ENCODE measurements at places on chromosomes 1 and 21.

- DNase-seq = no peak
Observed at GRCh38 chr1:53544728-53545515, 85.7 kb downstream of the DMRTB1 start.

GRCh38 chr1:167360120-167360519 lies 139.4 kb downstream of the POU2F1 start:
- no peak for DNase-seq

DNA sequence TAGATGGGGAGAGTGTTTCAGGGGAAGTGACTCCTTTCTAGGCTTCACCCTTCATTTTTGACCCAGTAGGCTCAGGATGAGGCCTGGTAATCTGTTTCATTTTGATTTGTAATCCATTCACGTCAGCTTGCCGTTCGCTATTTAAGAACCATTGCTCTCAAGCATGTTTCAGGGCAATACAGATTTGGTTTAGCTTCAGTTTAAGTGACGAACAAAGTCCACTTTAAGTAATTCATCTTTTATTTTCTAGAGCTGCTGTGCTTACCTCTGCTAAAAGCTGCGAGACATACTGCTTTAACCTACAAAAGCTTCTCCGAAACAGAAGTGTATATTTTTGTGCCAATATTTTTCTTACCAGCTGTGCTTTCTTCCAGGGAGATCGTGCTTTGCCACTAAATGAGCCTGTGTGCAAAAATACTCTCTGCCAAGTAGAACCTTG lies 8.9 kb upstream of the FMO3 start:
- DNase-seq = no peak

- no peak for DNase-seq
Observed at GRCh38 chr1:15303935-15304334, 56.9 kb downstream of the FHAD1 start.

- DNase-seq = peak; percentile 83
Observed at GRCh38 chr1:234603221-234604204, 6.5 kb downstream of the IRF2BP2 start.

- no peak for DNase-seq
Observed at GRCh38 chr1:51799372-51799771, 79.2 kb downstream of the NRDC start.

DNA sequence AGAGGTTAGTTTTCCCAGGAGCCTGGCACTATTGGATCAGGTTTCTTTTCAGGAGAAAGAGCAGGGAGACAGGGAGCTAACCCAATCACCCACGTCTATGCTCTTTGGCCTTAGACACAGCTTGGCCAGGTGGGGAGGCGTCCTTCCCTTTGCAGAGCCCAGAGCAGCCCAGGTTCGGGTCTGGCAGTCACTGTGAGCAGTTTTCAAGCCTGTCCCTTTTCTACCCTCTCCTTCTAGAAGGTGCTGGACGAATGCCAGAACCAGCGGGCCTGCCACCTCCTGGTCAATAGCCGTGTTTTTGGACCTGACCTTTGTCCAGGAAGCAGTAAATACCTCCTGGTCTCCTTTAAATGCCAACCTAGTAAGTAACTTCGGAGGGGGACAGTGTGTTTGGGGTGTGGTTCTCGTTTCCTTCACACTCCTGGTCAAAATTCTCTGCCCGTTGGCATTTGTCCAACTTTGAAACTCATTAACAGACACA lies 44.9 kb downstream of the EVA1C start:
- DNase-seq = peak; percentile 36

DNA sequence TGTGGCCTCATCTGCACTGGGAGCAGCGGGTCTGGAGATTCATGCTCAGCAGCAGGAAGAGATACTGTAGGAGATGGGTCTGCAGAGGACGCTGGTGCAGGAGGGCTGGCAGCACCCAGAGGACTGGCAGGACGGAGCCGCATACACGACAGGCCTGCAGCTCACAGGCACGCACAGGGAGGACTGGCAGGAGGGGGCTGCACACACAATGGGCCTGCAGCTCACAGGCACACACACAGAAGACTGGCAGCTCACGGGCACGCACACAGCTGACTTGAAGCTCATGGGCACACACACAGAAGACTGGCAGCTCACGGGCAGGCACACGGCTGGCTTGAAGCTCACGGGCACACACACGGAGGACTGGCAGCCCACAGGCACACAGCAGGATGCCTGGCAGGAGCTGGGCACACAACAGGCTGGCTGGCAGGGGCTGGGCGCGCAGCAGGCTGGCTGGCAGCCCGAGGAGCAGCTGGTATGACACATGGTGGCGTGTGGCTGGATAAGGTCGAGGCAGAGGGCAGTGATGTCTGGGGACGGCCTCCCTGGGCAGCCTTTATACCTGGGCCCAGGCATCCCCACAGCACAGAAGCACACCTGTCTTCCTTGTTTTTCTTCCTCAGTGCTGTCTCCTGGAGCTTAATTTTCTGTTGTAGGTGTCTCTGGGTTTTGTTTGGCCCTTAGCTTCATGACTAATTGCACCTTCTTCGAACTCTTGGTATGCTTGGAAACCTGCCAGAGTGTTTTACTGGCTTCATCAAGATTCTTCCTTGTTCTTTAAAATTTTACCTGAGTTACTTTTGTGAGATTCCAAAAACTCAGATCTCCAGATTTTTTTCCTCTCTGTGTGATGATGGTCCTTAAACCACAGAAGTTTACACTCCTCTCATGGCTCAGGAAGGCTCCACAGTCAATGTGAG lies at the start of gene KRTAP12-2:
Gene KRTAP12-2, minus strand, starts transcription at position 527 of the 920 bp plus-strand sequence. Its CDS starts 41 bp downstream, at position 486.
- DNase-seq = peak; percentile 55

DNA sequence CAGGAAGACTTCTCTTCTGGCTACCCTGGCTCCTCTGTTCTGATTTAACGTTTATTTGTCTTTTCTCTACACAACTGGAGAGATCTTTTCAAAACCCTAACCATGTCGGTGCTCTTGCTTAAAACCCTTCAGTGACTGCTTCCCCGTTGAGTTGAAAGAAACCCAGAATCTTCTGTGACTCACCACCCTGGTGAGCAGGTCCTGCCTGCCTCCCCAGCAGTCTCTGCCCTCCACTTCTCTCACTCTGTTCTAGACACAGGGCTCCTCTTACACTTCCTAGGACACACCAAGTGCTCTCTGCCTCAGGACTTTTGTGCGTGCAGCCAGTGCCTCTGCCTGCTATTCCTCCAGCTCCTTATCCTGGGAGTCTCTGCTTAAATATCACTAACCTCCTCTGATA lies 131.4 kb downstream of the IER5 start:
- DNase-seq = no peak

DNA sequence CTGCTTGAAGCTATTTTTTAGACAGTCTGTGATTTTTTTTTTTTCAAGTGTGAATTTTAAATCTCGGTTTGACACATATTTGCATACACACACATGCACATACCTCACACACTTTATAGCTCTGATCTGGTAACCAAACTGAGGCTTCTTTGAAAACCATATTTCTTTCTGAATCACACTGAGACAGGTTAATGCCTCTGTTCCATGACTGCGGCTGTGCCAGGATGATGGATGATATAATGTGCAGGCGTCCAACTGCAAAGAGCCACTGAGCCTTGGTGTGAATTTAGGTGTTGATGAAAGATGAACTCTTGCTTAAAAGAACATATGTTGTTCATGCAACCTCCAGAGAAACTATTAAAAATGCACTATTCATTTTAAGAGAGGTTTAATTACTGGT lies 504.0 kb upstream of the OLFM3 start:
- no peak for DNase-seq

DNA sequence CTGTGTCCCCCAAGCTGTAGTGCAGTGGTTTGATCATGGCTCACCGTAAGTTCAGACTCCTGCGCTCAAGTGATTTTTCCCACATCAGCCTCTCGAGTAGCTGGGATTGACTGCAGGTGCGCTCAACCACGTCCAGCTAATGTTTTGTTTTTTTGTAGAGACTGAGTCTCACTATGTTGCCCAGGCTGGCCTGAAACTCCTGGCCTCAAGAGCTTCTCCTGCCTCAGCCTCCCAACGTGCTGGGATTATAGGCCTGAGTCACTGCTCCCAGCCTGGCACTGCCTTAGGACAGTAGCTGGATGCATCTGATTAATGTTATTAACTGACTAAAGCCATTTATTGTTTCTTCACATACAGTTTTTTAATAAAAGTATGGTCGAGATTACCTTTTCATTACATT lies 40.2 kb downstream of the RNF11 start:
- DNase-seq = no peak

DNA sequence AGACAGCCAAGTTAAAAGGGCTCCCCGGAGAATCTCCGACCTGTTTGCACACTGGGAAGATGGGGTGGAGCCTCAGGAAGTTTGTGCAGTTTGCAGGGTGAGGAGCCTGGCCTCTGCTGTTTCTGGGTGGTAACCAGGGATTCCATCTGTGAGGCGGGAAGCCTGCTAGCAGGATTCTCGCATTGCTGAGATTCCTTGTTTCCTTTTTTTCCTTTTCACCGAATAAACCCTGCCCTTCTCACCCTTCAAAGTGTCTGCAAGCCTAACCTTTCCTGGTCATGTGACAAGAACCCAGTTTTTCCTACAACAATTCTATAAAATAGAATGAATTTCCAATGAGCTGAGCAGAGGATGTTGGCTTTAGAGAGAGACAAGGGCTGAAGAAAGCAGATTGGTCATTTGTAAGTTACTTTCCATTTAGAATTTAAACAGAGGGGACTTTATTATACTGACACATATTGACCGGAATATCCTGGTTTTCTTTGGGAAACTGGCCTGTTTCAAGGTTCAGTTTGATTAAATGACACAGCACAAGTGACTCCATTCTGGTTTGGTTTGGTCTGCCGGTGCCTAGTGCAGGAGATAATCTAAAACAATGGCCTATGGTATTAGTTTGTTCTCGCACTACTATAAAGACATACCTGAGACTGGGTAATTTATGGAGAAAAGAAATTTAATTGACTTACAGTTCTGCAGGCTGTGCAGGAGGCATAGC lies 48.7 kb upstream of the DNAH14 start:
- no peak for DNase-seq

- DNase-seq = no peak
Observed at GRCh38 chr1:43839056-43839455, 94.5 kb upstream of the ARTN start.

DNA sequence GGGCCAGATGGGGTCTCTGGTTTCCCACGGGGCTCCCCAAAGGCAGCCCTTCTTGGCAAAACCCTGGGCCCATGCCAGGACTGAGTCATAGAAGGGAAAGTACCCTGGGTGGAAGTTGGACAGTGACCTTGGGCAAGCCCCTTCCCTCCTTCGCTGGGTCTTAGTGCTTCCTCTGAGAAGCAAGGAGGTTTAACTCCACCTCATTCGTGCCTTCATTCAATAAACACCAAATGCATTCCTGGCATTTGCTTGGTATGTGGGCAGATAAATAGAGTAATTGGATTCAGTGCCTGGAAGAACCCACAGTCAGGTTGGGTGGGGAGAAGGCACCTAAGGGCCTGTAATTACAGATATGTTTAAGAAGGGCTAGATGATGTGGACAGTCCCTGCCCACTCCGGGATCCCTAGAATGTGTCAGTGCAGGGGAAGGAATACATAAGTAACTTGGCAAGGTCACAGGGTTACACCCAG lies 36.3 kb upstream of the CITED4 start:
- DNase-seq = no peak

- no peak for DNase-seq
Observed at GRCh38 chr1:10532362-10532761, 57.6 kb downstream of the PEX14 start.

DNA sequence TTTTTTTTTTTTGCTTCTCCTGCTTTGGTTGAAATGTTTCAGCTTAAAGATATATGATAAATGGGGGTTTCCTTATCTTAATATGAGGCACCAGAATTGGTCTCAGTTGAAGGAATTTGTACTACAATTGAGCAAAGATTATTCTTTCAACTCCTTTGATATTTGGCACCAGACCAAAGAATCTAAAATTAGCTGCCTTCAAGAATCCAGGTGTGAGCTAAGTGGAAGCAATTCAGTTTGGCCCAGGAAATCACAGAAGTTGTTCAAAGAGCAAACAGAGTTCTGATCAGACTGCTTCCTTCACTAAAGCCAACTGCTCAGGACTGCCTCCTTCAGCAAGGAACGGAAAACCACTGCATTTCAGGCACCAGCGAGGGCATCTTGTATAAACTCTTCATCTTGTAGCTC lies 68.3 kb upstream of the BCAR3 start:
- peak; percentile 35 for DNase-seq

DNA sequence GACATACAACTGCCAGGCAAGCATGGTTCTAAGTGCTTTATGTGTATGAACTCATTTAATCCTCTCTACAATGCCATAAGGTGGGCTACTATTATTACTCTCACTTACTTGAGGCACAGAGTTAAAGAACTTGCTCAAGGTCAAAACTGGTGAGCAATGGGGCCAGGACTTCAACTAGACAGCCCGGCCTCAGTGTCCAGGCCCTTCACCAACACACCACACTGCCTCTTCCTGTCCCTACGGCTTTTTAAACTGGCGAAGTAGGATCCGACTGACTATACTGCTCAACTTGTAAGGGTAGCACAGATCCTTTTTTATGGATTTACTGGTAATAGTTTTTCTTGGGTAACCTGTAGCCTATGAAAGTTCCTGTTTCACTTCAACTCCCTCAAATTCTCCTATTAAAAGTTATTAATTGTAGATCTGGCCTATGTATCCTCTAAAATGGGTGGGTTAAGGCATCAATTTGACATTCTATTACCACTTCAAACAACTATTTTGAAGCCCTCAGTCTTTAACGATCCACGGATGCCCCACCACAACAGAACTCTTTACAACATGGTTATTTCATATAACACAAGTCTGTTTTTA lies 4.3 kb downstream of the ERRFI1 start:
- DNase-seq = no peak

DNA sequence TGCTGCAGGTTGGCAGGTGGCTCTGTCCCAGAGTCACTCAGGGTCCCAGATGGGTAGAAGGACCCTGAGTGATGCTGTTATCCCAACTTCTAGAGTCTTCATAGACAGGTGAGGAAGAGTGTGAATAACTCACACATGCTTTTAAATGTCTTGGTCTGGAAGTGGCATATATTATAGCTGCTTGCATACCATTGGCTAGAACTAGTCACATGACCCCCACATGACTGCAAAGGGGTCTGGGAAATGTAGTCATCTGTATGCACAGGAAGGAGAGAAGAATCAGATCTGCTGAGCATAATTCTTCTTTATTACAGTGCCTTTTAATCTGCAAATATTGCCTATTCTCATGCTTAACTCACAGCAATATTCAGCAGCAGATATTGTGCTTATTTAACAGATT lies 28.2 kb upstream of the KLHDC7A start:
- DNase-seq = no peak

DNA sequence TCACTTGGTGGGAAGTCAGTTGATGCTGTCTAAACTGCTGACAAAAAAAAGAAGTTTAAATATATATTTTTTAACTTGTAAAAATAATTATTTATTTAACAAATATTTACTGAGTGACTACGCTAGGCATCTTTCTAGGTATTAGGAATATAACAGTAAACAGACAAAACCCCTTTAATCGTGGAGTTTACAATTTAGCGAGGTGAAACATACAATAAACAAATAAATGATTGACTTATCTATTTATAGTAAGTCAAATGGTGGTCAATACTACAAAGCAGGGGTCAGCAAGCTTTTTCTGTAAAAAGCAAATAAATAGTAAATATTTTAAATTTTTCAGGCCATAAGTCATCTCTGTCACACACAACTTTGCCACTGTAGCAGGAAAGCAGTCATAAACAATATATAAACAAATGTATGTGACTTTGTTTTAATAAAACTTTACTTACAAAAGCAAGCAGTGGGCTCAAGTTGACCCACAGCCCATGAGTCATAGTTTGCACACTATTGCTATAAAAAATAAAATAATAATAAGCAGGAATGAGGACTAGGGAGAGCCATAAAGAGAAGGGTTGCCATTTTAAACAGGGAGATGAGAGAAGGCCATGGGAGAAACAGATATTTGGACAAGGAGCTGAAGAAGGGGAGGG lies 263.9 kb downstream of the PLPP3 start:
- no peak for DNase-seq
